ENCODE measurements at places on chromosomes 7 and 10. TPM values are rescaled to one million over a fixed set of nuclear protein-coding genes. Genes with fewer than 3 reads are reported as not detected.

The SPRN gene
- not detected for total RNA-seq

The CALML3 gene
- not detected for total RNA-seq

The KAZALD1 gene
- total RNA-seq = 1.1 TPM

The ASCC1 gene
- 26.8 TPM for total RNA-seq

The LCOR gene
- 14.8 TPM for total RNA-seq

The ZFYVE27 gene
- total RNA-seq = 16.0 TPM

The FAM149B1 gene
- 32.2 TPM for total RNA-seq

The ZNF655 gene
- 20.9 TPM for total RNA-seq

The KDM7A gene
- 5.3 TPM for total RNA-seq

The UPK3B gene
- not detected for total RNA-seq

The CAV2 gene
- total RNA-seq = 270 TPM
